Activated B cell treated with CpG ODN at 0.5 μM for 24 hours (primary cell): ENCODE measurements at places on chromosomes 7 and 10. TPM values are rescaled to one million over a fixed set of nuclear protein-coding genes. Genes with fewer than 3 reads are reported as not detected.

The ZNF479 gene
- not detected in 2 replicates for total RNA-seq

The ASIC3 gene
- total RNA-seq = 1.2 TPM in 2 replicates

The PRKAR2B gene
- 0.64 and 0.71 TPM in 2 replicates for total RNA-seq

The FOXL3 gene
- not detected in 2 replicates for total RNA-seq

The COBL gene
- total RNA-seq = not detected in 2 replicates

The PAPSS2 gene
- not detected in 2 replicates for total RNA-seq

The SOSTDC1 gene
- not detected in 2 replicates for total RNA-seq

The ACHE gene
- total RNA-seq = 0.16 and 0.34 TPM in 2 replicates

The NRCAM gene
- 1.6 and 2.2 TPM in 2 replicates for total RNA-seq

The MICU1 gene
- 27.4 and 34.5 TPM in 2 replicates for total RNA-seq

The OR2A2 gene
- not detected in 2 replicates for total RNA-seq

The NXPH1 gene
- not detected in 2 replicates for total RNA-seq

The DGKI gene
- total RNA-seq = not detected in 2 replicates

The ADAM22 gene
- total RNA-seq = 0.71 and 0.88 TPM in 2 replicates

The CFAP70 gene
- 1.2 and 1.7 TPM in 2 replicates for total RNA-seq

The EN2 gene
- total RNA-seq = not detected in 2 replicates

The SFTPD gene
- 0.29 TPM in 1 of 2 replicates, not detected in the other for total RNA-seq

The HKDC1 gene
- not detected in 2 replicates for total RNA-seq

The BHLHA15 gene
- total RNA-seq = 0.35 TPM in 1 of 2 replicates, not detected in the other

The LIPN gene
- 0.24 and 0.27 TPM in 2 replicates for total RNA-seq

The ARHGEF5 gene
- total RNA-seq = 6.4 and 7.4 TPM in 2 replicates

The KIAA1549 gene
- 0.42 and 0.46 TPM in 2 replicates for total RNA-seq

The C7orf33 gene
- total RNA-seq = not detected in 2 replicates

The LRRD1 gene
- total RNA-seq = not detected in 2 replicates

The OR2A5 gene
- total RNA-seq = not detected in 2 replicates

The HABP2 gene
- total RNA-seq = not detected in 2 replicates

The ALKBH4 gene
- 7.8 and 8.1 TPM in 2 replicates for total RNA-seq

The GPER1 gene
- total RNA-seq = 2.7 and 3.0 TPM in 2 replicates

The SPDYE16 gene
- 0.59 TPM in 1 of 2 replicates, not detected in the other for total RNA-seq

The TMEM176B gene
- total RNA-seq = 0.47 TPM in 1 of 2 replicates, not detected in the other

The WDFY4 gene
- 480 and 488 TPM in 2 replicates for total RNA-seq

The UNC5B gene
- not detected in 2 replicates for total RNA-seq

The FAM13C gene
- not detected in 2 replicates for total RNA-seq
